ENCODE measurements at places on chromosomes 4 and X. TPM values are rescaled to one million over a fixed set of nuclear protein-coding genes. Genes with fewer than 3 reads are reported as not detected.

GRCh38 chr4:29549342-29549741, 1170.8 kb upstream of the PCDH7 start:
- no peak for DNase-seq

GRCh38 chr4:42703813-42704212, 46.9 kb upstream of the ATP8A1 start:
- no peak for DNase-seq

GYPB gene
- not detected for total RNA-seq

GRCh38 chrX:71533851-71534561, 1.1 kb downstream of the OGT start:
- no peak for DNase-seq

AWAT1 gene
- total RNA-seq: not detected

DNA sequence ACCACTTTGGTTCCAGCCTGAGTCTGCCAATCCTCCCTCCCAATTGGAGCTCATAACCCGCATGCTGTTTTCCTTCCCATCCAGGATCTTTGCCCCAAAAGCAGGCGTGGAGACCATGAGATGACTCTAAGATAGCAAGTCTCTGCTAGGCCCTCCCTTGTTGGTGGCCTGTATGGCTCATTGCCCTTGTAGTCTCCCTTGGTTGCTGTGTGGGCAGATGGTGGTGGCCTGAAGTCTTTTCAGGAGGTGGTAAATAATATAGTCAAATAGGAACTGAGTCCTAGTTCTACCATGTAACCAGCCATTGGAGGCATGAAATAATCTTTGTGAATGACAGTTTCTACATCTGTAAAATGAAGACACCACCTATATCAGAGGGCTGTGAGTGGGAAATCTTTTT, 1.2 kb downstream of the ATP6AP1 start:
- DNase-seq: no peak

DNA sequence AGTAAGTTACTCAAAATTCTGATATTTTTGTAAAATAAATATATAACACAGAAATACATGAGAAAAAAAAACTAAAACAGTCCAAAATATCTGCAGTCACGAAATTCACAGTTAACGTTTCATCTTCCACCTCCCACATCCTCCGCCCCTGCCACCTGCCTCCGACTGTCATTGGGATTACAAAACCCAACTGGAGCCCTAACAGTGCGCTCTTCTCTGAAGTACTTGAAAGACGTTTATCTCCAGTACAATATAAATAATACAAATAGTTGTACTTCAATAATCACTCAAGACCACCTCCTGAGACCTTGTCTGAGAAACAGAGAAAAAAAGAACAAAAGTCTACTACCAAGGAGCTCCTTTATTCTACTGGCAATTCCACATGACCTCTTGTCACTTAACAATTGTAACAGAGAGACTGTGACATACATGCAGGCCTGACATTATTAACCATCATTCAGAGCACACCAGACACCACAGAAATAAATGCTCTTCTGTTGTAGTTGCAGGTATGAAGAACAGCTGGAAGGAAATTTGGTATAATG, 280.6 kb downstream of the PPP3CA start:
- DNase-seq: no peak

DNA sequence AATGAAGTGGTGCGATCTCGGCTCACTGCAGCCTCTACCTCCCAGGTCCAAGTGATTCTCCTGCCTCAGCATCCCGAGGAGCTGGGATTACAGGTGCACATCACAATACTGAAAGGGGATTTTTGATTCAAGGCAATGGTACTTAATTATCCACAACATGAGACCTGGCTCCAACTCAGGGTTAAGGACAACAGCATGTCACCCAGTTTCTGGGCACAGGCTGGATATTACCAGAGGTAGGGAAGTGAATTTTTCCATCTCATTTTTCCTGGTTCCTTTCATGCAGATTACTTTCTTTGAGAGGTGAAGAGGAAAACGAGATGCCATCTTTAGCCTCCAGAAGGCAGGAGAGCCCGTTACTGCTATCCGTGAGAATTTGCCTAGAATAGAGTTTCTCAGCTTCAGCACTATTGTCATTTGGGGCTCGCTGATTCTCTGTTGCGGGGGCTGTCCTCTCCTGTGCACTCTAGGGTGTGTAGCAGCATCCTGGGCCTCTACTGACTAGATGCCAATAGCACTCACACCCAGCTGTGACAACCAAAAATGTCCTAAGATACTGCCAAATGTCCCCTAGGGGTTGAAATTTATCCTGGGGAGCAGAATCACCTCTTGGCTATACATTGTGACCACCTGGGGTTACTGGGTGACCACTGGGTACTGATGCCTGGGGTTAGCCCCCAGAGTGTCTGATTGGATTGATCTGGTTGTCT, 121.8 kb upstream of the NDP start:
- DNase-seq: no peak

RIPPLY1 gene
- not detected for total RNA-seq

GNRHR gene
- total RNA-seq: not detected

DNA sequence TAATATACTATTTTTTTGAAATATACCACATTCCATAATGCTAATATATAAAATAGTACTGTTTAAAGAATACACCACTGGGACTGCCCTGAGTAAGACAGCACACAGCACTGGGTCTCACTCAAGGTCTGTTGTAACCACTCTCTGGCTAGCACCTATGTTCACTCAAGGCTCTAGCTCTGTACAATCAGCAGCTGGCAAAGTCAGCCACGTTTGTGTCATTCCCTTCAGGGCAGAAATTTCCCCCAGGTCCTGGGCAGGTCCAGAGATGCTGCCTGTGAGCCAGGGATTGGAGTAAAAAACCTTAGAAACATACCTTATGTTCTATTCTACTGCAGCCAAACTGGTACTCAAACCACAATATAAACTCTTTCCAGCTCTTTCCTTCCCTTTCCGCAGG, 1160.2 kb upstream of the ADGRL3 start:
- no peak for DNase-seq

Data from pulmonary artery endothelial cell (primary cell).